Activated CD4-positive, alpha-beta memory T cell treated with anti-CD3 and anti-CD28 coated beads, Interleukin-2, amount 10 ng/mL, durations not matched to agents 7 days and 5 days (primary cell): ENCODE measurements at places on chromosomes 6 and 20. TPM values are rescaled to one million over a fixed set of nuclear protein-coding genes. Genes with fewer than 3 reads are reported as not detected.
A peak's percentile ranks its signal among the peaks of the same experiment; 100 is the strongest.

NKX2-4 gene
- not detected for total RNA-seq

GRCh38 chr6:117079951-117080350 lies 185.4 kb upstream of the VGLL2 start:
- H3K36me3 ChIP-seq = no peaks in the 10 kb centered on the region
- no peaks in the 10 kb centered on the region for H3K27me3 ChIP-seq
- no peak for DNase-seq
- H3K4me1 ChIP-seq = no peaks in the 10 kb centered on the region
- H3K27ac ChIP-seq = no peak overlapping the region

DNA sequence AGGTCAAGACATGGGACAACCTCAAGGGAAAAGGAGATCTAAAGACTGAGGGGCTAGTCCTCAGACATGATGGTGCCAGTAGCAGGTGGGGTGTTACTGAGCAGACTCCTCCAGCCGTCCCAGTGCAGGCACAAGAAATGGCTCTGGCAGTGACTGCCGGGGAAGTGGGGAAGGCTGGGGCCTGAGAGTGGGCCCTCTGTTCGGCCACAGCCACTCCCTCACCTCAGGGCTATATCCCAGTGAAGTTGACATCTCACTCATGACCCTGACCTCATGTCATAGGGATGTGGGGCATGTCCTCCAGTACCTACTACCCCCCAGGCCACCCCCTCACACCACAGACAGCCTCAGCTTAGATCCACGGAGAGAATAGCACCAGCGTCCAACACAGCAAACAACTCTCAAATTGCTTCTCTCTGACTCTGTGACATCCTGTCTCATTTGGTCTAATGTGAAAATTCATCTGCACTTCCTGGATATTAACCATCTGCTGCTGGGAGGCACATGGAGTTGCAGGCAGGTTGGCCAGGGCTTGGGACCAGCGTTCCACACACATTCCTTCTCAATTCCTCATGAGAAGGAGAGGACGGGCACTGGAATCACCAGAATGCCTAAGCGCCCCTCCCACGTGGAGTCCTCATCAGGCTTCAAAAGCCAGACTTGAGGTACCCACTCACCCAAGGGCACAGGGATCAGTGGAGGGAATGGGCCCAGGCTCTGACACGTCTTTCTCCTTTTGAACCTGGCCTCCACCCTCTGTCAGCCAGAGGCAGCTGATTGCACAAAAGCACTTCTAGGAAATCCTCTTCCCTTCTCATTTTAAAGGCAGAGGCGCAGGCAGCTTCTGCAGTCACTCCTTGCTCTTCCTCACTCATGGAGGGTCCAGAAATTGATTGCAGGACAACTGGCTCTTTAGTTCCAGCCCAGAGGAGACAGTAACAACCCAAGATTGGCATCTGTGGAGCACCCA lies 163.6 kb upstream of the CST7 start:
- no peak overlapping the region for H3K27ac ChIP-seq
- DNase-seq = no peak
- H3K4me1 ChIP-seq = peaks cover 6% of the 10 kb centered on the region
- no peak overlapping the region for H3K4me3 ChIP-seq
- H3K36me3 ChIP-seq = no peaks in the 10 kb centered on the region

DNA sequence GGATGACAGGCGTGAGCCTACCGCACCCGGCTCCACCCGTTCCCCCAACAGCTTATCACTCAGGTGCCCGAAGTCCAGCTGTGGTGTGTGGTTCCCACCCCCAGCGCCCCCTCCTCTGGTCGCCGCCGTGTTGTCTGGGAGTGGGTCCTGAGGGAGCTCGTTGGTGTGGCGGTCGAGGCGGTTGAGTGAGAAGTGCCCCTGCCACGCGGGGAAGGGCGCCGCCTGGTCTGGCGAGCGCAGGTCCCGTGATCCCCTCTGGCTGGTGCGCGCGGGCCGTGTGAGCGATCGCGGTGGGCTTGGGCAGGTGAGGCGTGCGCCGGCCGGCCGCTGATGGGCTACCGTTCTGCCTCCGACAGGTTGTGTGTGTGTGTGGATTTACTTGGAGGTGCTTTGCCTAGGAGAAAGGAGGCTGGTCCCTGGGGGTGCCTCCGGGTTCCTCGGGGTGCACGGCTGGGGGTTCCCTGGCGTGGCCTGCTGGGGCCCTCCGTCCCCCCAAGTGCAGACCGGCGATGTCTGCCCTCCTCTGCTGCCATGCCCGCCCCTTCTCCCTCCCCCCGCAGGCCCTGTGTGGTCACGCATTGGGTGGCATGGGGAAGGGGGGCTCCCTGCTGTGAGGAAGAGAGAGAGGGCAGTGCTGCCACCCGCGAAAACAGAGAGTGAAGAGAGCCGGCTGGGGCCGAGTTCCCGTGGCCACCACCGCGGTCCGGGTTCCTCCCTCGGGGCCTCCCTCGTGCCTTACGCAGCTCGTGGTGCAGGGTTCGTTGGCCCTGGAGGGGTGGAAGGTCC lies 336.0 kb upstream of the DEFB115 start:
- no peaks in the 10 kb centered on the region for H3K36me3 ChIP-seq
- H3K27ac ChIP-seq = no peak overlapping the region
- no peaks in the 10 kb centered on the region for H3K27me3 ChIP-seq
- H3K4me3 ChIP-seq = no peak overlapping the region

- H3K4me1 ChIP-seq = peaks cover 17% of the 10 kb centered on the region
- no peaks in the 10 kb centered on the region for H3K27me3 ChIP-seq
Measured at GRCh38 chr20:25319241-25320034, 71.2 kb downstream of the ABHD12 start.

POU5F1 gene
- total RNA-seq = not detected

GRCh38 chr20:46206992-46207549 lies 89.0 kb downstream of the CD40 start:
- peaks cover 20% of the 10 kb centered on the region for H3K4me1 ChIP-seq
- no peak for DNase-seq
- no peak overlapping the region for H3K27ac ChIP-seq
- peaks cover 26% of the 10 kb centered on the region for H3K27me3 ChIP-seq
- no peaks in the 10 kb centered on the region for H3K36me3 ChIP-seq

GRCh38 chr6:80340280-80340679 lies 233.8 kb downstream of the BCKDHB start:
- H3K4me1 ChIP-seq = no peaks in the 10 kb centered on the region
- H3K27ac ChIP-seq = no peak overlapping the region
- no peak for DNase-seq
- no peaks in the 10 kb centered on the region for H3K27me3 ChIP-seq

GRCh38 chr6:67558985-67559384 lies 1076.1 kb upstream of the ADGRB3 start:
- no peak overlapping the region for H3K4me3 ChIP-seq
- H3K27me3 ChIP-seq = no peaks in the 10 kb centered on the region
- H3K27ac ChIP-seq = no peak overlapping the region
- DNase-seq = no peak

DNA sequence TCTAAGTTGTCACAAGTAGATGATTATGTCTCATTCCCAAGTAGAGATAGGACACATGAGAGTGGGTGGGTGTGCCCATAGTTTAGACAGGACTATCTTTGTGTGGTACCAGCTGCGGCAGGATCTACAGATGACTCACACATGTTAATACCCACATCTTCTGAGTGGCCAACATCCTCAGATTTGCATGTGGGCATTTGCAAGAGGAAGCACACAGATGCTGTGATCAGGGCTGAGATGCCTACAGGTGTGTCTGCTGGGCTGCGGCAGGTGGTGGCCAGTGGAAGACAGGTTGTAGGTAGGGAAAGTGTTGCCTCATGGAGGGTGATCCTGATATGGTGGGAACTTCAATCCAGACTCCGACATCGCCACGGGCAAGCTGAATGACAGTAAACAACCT lies 50.8 kb downstream of the UTRN start:
- peak overlapping the region; percentile 49 for H3K4me3 ChIP-seq
- no peaks in the 10 kb centered on the region for H3K27me3 ChIP-seq
- peaks cover 50% of the 10 kb centered on the region for H3K4me1 ChIP-seq
- peak; percentile 57 for DNase-seq
- peak overlapping the region; percentile 65 for H3K27ac ChIP-seq

DNA sequence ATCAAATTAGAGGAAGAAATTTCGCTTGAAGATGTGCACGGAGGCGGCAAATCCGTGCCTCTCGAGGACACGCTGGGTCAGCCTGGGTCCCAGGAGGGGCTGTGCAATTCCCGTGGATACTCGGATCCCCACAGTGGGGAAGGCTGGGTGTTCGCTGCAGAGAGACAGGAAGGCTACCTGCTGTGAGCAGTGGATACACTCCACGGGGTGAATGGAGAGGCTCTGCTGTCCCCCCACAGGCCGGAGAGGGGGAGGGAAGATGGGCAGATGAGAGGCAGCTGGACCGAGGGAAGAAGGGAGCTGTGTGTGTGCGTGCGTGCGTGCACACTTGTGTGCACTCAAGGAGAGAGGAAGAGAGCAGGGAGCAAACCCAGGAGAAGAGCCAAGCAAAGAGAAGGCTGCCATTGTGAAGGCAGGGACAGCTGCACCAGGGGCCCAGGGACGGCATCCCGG lies 57.3 kb downstream of the SULF2 start:
- peaks cover 2% of the 10 kb centered on the region for H3K27me3 ChIP-seq
- peak overlapping the region; percentile 99 for H3K27ac ChIP-seq
- no peak for DNase-seq

DNA sequence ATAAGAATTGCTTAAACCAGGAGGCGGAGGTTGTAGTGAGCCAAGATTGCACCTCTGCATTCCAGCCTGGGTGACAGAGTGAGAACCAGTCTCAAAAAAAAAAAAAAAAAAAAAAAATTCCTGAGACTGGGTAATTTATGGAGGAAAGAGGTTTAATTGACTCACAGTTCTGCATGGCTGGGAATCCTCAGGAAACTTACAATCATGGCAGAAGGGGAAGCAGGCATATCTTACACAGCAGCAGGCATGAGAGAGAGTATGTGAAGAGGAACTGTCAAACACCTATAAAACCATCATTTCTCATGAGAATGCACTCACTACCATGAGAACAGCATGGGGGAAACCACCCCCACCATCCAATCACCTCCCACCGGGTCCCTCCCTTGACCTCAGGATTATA lies 1.8 kb upstream of the FKBP1A start:
- H3K27ac ChIP-seq = no peak overlapping the region
- peaks cover 13% of the 10 kb centered on the region for H3K36me3 ChIP-seq

POLR1C gene
- total RNA-seq = 24.1 TPM

DNA sequence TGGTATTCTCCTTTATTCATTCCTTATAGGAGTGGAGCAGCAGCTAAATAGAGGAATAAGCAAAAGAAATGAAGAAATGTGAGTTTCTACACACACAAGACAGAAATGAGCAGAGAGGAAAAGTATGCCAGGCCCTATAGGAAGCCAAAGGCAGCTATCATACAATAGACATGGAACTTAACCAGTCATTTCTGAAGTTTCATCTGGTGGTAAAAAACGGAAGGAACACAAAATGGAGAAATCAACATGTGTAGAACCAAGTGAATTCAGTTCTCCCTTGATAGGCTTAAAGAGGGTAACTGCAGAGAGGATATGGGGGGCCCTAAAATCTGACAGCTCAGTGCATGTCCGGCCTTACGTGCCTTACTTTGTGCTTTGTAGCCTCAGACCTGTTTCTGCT lies 44.6 kb downstream of the TSBP1 start:
- peaks cover 17% of the 10 kb centered on the region for H3K4me1 ChIP-seq
- no peak for DNase-seq
- no peak overlapping the region for H3K27ac ChIP-seq
- no peak overlapping the region for H3K4me3 ChIP-seq
- H3K36me3 ChIP-seq = no peaks in the 10 kb centered on the region
- peaks cover 22% of the 10 kb centered on the region for H3K27me3 ChIP-seq

DNA sequence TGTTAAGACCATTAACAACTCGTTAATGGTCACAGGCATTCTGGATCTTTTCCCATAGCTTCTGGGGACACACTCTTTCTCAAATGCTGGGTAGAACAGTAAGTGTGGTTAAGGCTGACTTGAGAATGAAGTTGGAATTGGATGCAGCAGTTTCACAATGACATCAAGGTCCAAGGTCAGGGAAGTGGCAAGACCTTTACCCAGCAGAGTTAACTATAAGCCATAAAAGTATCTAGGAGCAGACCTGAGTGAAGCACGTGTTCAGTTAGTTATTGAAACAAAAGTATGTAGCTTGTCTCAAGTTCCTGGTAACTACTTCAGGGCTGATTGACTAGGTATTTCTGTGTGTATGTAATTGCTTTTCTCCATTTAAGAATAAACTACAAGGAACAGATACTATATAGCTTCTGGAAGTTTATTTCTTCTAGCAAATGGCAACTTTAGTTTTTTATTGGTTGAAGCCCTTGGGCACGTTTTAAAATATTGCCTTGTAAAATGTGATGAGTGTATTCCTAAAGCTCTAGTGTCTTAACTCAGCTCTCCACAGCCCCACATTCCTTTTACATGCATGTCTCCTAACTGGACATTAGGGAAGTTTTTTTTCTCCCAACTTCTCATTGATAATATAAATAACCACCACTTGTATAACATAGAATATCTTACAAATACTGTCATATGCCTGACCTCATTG lies 479.0 kb upstream of the CITED2 start:
- H3K36me3 ChIP-seq = no peaks in the 10 kb centered on the region
- DNase-seq = no peak
- H3K27ac ChIP-seq = no peak overlapping the region
- no peak overlapping the region for H3K4me3 ChIP-seq

GRCh38 chr20:47351643-47352331 lies 4.7 kb downstream of the ZMYND8 start:
- peak overlapping the region; percentile 19 for H3K4me3 ChIP-seq
- H3K36me3 ChIP-seq = peaks cover 24% of the 10 kb centered on the region
- no peak for DNase-seq
- H3K4me1 ChIP-seq = peaks cover 15% of the 10 kb centered on the region
- no peaks in the 10 kb centered on the region for H3K27me3 ChIP-seq

DCDC2 gene
- total RNA-seq = not detected

- no peak overlapping the region for H3K27ac ChIP-seq
- H3K4me3 ChIP-seq = no peak overlapping the region
- H3K27me3 ChIP-seq = no peaks in the 10 kb centered on the region
- H3K4me1 ChIP-seq = no peaks in the 10 kb centered on the region
Measured at GRCh38 chr20:21685981-21686380, 19.5 kb upstream of the PAX1 start.

GRCh38 chr6:23533311-23533710 lies 592.7 kb upstream of the NRSN1 start:
- no peaks in the 10 kb centered on the region for H3K27me3 ChIP-seq
- no peak overlapping the region for H3K27ac ChIP-seq
- H3K4me3 ChIP-seq = no peak overlapping the region
- H3K4me1 ChIP-seq = no peaks in the 10 kb centered on the region
- H3K36me3 ChIP-seq = no peaks in the 10 kb centered on the region

SIRPA gene
- not detected for total RNA-seq

LST1 gene
- 69.8 TPM for total RNA-seq

DNA sequence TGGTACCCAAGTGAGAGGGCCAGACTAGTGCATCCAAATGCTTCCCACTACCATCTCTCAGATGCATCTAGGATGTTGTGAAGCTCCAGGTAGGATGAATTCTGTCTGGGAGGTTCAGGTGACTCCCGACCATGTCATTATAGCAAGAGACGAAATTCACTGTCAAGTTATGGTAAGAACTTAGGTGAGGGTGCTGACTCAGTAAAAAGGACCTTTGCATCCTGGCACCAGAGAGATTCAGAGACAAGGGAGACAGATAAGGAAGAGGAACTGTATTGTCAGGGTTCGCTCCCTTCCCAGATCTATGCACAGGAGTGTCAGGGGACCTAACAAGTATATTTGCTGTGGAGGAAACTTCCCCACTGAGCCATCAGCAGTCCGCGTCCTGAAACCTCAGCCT lies 11.2 kb upstream of the PRIM2 start:
- H3K27me3 ChIP-seq = peaks cover 13% of the 10 kb centered on the region
- H3K4me1 ChIP-seq = no peaks in the 10 kb centered on the region
- DNase-seq = no peak

SRSF12 gene
- not detected for total RNA-seq

C20orf144 gene
- total RNA-seq = 0.33 TPM

PARD6B gene
- total RNA-seq = 6.2 TPM

GRCh38 chr20:4038676-4039370 lies 23.5 kb upstream of the RNF24 start:
- H3K27ac ChIP-seq = peak overlapping the region; percentile 95
- H3K36me3 ChIP-seq = peaks cover 2% of the 10 kb centered on the region
- no peak for DNase-seq
- H3K4me1 ChIP-seq = peaks cover 29% of the 10 kb centered on the region
